ENCODE measurements at places on chromosomes 12 and 14.
A peak's percentile ranks its signal among the peaks of the same experiment; 100 is the strongest.

- DNase-seq: no peak
Observed at GRCh38 chr12:94788298-94788697, 137.9 kb upstream of the TMCC3 start.

DNA sequence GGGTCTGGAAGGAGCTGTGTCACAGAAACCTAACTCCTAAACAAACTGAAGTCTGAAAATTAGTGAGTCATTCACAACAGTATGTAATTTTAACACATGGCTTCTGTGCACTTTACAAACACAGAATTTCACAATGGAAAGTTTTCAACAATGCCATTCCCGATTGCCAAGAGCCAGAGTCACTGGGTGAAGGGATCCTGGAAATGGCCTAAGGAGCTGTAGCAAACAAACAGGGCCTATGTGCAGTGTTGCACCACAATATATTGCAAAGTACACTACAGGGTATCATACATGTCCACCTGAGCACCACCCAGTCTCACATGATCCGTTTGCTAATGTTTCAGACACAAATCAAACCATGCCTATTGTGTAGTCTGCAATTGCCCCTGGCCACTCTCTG is 184.7 kb upstream of the OTX2 start:
- no peak for DNase-seq

DNA sequence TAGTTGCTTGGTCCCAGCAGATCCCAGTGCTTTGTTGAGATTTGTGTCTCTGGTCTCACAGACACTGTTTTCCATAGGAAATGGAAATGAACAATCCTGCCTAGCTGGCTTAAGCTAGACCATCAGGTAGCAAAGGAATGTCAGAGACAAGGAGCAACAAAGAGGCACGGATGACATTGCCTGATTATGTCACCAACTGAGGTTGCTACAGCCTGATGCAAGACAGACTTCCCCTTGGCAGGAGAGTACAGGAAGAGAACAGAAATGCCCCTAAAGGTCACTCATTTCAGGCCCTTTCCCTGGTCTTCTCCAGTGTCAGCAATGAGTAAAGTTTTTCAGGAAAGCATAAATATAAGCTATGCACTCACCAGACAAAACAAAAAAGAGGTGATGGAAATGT is 2.0 kb upstream of the PRB2 start:
- DNase-seq: no peak

- no peak for DNase-seq
Observed at GRCh38 chr12:87847147-87847546, 182.1 kb downstream of the C12orf50 start.

DNA sequence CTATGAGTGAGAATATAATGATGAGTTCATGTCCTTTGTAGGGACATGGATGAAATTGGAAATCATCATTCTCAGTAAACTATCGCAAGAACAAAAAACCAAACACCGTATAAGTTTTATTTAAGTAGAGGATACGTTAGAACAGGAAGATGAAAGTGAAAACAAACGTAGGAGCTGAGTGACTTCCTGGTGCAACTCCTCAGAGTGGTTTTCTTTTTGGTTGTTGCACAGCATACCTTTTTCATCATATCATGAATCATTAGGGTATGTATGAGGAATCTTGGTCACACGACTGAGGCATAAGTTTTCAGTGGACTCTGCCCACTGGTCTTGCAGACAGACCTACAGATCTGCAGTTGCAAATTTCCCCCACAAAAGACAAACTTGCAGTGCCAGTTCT is 199.0 kb downstream of the LRFN5 start:
- DNase-seq: no peak

DNA sequence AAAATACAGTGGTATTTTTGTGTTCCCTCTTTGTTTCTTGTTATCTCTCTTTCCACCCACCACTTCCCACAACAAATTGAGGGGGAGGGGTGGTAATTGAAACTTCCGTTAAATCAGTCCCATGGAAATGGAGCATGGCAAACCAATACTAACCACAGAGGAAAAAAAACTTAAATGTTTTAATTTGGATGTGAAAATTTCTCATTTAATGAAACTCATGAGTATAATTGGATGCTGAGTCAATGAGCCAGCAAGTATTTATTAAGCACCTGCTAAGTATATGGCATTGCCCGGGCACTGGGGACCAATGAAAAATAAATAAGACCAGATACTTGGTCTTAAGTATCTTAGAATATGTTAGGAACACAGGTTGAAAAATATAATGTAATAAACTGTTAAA is 147.5 kb downstream of the KCNH5 start:
- no peak for DNase-seq

- DNase-seq: no peak
Observed at GRCh38 chr12:62995097-62995496, 60.1 kb upstream of the PPM1H start.

GRCh38 chr14:91246051-91246852 is 1.7 kb upstream of the GPR68 start:
- no peak for DNase-seq

DNA sequence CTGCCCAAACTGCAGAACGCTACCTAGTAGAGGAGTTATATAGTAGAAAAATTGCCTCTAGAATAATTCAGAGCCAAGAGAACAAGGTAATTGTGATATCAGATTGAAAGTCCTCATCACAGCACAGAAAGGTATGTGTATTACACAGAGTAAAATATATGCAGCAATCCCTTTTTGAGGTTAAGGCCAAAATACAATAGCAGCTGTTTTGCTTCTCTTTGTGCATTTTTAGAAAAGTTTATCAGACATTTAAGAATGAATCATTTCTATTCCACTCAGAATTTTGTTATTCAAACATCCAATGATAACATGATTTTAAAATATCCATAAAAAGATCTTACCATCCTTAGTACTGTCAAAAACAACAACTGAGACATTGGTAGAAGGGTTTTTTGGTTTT is 45.1 kb downstream of the GNPTAB start:
- DNase-seq: no peak

- DNase-seq: no peak
Observed at GRCh38 chr12:92289629-92290349, 144.1 kb upstream of the BTG1 start.

- DNase-seq: no peak
Observed at GRCh38 chr12:57164966-57165625, 17.7 kb upstream of the LRP1-AS start.

DNA sequence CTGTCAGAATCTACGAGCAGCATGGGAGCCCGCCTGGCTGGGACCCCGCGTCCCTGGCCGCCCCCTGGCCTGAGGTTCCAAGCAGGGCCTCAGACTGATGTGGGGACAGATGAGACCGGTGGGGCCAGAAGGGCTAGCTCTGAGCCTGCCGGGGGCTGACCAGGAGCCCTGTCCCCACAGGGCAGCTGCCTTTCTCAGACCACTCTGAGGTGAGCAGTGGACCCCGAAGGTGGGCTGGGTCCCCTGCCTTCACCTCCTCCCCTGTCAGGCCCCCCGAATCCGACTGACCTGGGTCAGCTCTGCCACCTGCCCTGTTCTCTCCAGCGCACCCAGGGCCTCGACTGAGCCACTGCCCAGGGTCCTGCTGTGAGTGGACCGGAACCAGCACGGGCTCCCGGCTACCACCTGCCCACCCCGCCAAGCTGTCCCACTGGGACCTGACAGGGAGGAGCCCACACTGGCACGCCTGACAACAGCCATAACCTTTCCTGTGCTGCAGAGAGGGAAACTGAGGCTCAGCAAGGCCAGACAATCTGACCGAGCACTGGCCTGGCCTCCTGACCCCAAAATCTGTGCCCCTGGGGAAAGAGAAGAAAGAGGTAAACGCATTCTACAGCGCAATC is 29.7 kb upstream of the TMEM179 start:
- no peak for DNase-seq

DNA sequence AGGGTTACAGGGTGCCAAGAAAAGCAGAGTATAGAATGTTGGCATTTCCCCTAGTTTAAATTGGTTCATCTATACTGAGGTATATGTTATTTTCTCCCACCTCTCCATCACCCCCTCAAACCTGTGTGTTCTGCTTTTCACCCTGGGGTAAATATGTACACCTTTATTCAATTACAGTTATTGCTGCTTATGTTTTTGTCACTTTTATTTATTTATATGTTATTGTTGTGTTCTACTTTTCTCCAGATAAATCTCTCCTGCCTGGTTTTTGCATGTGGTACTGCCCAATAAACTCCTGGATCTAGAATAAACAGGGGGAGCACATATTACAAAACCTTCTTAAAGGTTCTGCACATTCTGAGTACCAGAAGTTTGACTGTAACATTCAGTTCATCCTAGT is 122.1 kb upstream of the NPAS3 start:
- no peak for DNase-seq

GRCh38 chr14:26444822-26445221 is 153.0 kb downstream of the NOVA1 start:
- DNase-seq: no peak

- no peak for DNase-seq
Observed at GRCh38 chr12:91357381-91357780, 174.8 kb upstream of the DCN start.

GRCh38 chr14:23285530-23286019 is 357 bp downstream of the HOMEZ start:
- no peak for DNase-seq

GRCh38 chr12:121637231-121637914 is 11.0 kb downstream of the ORAI1 start:
- peak; percentile 78 for DNase-seq

DNA sequence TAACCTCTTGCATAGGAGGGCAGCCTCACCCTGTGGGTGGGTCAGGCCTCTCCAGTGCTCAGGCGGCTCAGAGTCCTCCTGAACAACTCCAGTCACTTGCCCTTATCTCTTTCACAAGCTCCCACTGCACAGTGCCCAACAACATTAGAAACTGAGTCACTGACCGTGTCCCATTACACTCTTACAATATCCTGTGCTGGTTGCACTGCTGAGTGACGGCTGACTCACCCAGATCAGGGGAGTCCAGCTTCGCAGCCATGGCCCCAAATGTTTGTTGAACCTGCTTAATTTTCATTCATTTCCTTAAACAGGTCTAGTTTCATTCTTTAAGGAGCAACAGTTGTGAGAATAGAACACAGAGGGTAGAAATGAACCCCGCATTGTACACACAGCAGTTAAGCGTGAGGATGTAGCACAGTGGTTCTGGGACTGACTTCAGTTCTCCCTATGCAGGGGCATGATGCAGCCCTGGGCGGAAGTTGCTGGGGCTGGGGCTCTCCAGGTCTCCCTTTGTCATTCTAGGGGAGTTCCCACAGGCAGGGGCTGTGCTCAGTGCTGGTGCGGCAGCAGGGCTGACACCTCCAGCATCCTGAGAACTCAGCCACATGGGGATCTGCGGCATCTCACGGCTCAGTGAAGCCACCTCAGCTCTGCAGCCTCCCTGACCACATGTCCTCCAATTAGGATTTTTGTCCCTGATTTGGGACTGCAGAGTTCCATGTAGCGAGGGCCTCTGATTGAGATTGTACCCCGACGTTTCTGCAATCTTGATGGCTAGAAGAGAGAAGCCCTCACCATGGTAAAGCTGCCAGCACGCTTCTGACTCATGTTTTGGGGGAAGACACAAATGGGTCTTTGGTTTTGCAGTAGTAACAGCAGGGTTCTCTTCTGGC is 16.1 kb downstream of the GPR68 start:
- peak; percentile 91 for DNase-seq

DNA sequence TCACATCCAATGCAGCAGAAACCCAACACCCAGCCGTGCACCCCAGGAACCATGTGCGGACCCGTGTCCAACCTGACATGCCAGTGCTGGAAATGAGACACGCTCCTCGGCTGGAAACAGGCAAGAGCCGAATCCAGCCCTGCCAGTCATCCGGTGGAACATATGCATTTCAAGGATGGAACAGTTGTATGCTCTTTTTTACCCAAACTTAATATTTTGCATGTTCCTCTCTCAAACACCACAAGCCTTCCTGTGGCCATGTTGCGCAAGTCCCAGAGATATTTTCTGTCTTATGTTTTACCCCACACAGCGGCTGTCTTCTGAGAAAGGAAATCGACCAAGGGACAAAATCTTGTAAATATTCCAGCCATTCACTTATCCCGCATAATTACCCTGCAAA is 196.9 kb downstream of the BCL11B start:
- DNase-seq: no peak

Measured in GM20000 (cell line).